ENCODE measurements at places on chromosomes 4 and X.

- no peak for DNase-seq
Observed at GRCh38 chrX:56764975-56765791, 36.1 kb downstream of the NBDY start.

- no peak for DNase-seq
Observed at GRCh38 chrX:38484607-38485498, 76.5 kb upstream of the TSPAN7 start.

DNA sequence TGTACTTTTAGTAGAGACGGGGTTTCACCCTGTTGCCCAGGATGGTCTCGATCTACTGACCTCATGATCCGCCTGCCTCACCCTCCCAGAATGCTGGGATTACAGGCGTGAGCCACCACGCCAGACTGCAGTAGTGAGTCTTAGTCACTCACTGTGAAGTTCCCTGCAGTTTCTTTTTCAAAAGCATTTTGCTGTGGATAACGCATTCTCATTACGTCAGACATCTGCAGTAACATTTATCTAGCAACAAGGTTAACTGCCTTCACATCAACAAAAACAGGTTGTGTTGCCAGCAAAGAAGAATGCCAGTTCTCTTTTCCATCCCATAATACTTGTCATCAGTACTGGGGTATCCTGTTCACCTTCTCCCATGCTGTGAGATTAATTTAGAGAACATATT lies 164.6 kb downstream of the DHRSX start:
- DNase-seq = no peak

DNA sequence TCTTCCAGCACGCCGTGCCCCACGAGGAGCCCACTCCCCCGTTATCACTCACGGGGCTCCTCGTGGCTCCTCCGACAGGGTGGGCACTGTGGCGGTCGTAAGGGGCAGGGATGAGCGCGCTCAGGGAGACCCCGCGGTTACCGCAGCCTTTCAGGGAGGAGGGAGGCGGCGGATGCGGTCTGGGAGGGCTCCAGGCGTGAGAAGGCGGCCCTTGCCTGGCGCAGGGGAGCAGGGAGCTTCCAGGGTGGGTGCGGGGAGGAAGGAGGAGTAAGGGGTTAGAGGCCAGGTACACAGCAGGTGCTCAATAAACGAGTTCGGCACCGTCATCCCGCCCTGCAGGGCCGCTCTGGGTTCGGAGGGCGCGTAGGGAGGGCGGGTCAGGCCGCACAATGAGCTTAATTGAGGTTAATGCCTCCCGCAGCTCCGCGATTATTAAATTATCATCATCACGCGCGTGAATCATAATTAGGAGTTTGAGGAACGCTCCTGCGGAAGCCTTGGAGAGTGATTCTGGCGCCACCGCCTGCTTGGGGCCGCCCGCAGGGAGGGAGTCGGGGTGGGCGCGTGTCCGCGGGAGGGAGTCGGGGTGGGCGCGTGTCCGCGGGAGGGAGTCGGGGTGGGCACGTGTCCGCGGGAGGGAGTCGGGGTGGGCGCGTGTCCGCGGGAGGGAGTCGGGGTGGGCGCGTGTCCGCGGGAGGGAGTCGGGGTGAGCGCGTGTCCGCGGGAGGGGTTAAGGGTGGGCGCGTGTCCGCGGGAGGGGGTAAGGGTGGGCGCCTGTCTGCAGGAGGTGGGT lies 7.6 kb upstream of the NKX1-1 start:
- no peak for DNase-seq

DNA sequence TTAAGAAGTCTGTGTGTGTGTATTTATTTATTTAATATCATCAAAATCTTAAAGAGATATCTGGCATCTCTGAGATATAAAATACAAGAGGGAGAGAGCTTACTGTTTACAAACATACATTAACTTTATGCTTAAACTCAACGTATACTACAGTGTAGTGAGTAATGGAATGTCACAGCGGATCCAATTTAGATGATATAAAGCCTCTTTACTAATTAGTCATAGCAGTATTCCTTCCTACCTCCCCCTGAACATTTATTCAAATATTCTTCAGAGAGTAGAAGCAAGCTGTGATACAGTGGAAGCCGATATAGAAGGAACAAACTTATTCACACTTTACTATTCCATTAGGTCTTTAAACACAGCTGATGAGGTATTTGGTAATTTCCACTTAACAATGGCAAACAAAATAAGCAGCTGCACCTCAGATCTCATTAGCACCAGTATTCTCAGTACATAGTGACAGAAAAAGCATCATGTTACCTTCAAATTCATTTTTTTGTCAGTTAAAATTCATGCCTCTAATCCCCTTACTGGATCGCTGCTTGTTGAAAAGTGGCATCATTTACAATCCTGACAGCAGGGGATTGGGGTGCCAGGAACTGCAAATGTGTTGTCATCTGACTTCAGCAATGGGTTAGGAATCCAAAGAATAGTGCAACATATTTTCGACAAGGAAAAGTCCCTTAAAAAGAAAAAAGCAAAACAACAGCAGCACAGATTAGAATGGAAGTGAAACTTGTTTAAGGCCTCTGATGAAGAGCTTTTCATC lies 658.7 kb upstream of the EPHA5 start:
- DNase-seq = no peak

DNA sequence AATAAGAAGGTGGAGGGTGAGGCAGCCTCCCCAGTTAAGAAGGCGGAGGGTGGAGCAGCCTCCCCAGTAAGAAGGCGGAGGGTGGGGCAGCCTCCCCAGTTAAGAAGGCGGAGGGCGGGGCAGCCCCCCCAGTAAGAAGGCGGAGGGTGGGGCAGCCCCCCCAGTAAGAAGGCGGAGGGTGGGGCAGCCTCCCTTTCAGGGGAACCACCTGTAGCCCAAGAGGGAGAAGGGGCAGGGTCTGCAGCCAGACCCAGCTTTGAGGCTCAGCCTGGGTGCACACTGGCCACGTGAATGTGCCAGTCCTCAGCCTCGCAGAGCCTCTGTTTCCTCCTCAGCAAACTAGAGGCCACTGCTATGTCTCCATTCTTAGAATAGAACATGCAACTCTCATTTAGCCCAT lies 52.6 kb downstream of the HMX1 start:
- DNase-seq = no peak

DNA sequence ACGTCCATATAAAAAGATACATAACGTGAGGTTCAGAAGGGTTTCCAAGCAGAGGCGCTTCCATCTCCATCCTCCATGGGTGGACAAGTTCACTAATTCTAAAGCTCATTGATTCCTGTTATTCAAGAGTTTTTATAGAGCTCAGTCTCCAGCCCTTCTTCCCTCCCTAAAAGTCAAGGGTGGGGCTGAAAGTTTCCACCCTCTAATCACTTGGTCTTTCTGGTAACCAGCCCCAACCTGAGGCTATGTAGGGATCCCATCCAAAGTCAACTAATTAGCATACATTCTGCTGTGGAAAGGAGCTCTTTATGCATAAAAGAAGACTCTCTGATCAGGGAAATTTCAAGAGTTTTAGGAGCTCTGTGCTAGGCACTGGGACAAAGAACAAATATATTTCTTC lies 46.9 kb upstream of the VEGFC start:
- no peak for DNase-seq

GRCh38 chr4:185716141-185716551 lies 95.8 kb downstream of the SORBS2 start:
- no peak for DNase-seq
